ENCODE measurements at places on chromosomes 12 and 14. TPM values are rescaled to one million over a fixed set of nuclear protein-coding genes. Genes with fewer than 3 reads are reported as not detected.

DNA sequence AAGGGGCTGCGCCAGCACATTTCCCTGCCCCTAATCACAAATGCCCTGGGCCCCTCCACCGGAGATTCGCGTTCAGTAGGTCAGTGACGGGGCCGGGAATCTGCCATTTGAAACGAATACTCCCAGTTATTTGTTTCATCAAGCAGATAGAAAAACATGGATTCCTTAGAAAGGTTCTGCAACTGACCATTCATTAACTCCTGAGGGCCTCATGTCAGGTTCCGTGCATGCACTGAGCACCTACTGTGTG lies 25.6 kb upstream of the UBC start:
- no peak for DNase-seq

GRCh38 chr12:78835493-78835892 lies 29.1 kb upstream of the SYT1 start:
- DNase-seq = no peak

- DNase-seq = no peak
Measured at GRCh38 chr12:113813229-113813541, 152.9 kb downstream of the RBM19 start.

DNA sequence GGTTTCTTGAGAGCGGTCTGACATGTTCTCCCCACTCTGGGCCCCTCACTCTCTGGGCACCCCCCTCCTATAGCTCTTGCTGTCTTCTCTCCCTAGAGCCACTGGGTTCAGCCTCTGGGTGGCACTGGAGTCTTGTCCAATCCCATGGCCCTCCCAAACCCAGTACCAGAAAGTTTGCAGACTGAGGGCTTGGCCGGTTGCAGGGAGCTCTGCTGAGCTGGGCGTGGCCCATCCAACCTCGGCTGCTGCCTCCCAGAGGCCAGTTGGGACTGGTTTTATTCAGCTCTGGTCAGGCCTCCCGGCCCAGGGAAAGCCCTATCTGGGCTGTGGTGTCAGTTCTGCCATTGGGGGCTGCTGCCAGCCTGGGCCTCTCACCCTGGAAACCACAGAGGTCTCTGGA lies 37.9 kb downstream of the ISCA2 start:
- DNase-seq = no peak

EPYC gene
- total RNA-seq = not detected
